ENCODE measurements at places on chromosomes 5 and 9. TPM values are rescaled to one million over a fixed set of nuclear protein-coding genes. Genes with fewer than 3 reads are reported as not detected.

The GPX3 gene
- total RNA-seq = 26.2 TPM

The PCDHAC1 gene
- total RNA-seq = 8.2 TPM

- DNase-seq = no peak
Measured at GRCh38 chr5:172935096-172935495, 24.1 kb upstream of the RPL26L1 start.

GRCh38 chr9:123378025-123378424 lies 22.0 kb downstream of the CRB2 start:
- no peak for DNase-seq

DNA sequence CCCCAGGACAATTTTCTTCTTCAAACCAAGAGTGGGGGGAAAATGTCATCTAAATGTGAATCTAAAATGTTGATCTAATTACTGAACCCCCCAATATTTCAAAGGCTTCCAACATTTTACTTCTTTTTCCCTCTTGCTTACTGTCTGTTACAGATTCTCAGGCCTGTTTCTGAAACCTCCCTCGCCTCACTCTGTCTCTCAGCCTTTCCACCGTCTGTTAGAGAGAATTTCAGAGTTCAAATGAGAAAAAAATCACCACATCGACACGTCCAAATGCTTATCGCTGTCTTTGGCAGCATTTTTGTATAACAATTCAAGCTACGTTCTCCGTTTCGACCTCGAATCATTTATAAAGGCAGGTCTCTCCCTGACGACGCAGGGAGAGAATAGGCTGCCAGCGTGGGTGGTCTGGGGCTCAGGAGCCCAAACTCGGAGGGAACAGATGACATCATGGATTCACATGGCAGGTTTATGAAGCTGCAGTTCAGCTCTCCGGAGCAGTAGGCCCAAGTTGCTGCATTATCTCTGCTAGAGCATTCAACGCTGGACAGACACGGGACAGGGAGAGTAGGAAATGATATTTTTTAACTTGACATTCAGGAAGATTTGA lies 139.8 kb downstream of the GAS1 start:
- peak; percentile 48 for DNase-seq

- peak; percentile 64 for DNase-seq
Measured at GRCh38 chr9:7536310-7536939, 263.2 kb downstream of the DMAC1 start.

DNA sequence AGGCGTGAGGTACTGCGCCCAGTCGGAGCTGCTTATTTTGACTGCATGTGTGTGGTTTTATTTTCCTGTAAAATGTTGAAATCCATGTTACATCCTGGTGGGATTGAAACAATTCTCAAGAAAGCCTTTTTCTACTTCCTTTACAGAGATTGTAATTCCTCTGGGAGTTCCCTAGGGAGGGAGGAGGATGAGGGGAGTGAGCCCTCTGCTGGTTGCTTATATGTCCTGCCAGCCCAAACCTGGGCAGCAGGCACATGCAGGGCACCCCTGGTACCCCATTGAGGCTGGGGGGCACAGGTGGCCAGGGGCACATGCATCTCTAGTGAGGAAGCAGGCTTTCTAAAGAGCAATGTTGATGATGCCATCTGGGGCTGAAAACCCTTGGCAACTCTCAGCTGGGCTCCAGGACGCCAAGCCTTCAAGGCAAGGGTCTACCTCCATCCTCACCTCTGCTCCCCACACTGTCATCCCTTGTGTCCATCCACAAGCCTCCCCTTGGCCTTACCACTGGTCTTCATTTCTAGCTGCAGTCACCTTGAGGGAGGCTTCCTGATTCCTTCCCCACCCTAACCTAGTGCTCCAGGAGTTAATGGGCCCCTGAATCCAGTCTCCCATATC lies 84.7 kb upstream of the TNFSF8 start:
- DNase-seq = peak; percentile 59

DNA sequence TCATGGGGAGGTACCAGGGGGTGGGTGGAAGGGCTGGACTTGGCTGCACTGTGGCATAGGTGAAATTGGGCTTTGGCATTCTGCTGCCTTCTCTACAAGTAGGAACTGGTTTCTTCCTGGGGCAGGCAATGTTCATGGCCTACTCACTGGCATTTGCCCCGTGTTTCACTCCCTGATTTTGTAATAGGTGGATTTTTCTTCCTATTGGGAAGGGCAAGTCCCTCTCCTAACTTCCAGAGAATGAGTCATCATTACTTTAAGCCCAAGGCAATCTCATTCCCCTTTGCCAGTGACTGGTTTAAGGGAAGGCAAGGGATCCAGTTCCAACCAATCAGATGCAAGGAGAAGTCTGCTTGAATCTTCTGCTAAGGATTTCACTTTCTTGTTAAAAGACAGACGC lies 67.9 kb upstream of the ANKRD55 start:
- no peak for DNase-seq

- DNase-seq = no peak
Measured at GRCh38 chr9:136291306-136292025, 12.4 kb downstream of the CCDC187 start.

DNA sequence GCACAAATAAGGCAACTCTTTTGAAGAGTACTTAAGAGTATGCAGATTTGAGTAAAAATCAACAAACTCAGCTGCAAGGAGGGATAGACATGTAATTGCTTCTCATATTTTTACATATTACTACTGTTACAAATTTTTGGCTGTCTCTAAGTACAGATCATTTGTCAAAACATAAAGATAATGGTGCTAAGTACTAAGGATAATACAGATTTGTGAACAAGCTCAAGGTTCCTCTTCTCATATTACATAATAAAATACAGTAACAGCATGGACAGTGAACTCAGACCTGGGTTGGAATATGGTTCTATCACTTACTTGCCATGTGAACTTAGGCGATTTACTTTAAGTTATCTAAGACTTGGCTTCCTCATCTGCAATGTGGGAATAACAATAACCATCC lies 168.0 kb downstream of the AP3B1 start:
- no peak for DNase-seq
